ENCODE measurements at places on chromosomes 2 and 18.

DNA sequence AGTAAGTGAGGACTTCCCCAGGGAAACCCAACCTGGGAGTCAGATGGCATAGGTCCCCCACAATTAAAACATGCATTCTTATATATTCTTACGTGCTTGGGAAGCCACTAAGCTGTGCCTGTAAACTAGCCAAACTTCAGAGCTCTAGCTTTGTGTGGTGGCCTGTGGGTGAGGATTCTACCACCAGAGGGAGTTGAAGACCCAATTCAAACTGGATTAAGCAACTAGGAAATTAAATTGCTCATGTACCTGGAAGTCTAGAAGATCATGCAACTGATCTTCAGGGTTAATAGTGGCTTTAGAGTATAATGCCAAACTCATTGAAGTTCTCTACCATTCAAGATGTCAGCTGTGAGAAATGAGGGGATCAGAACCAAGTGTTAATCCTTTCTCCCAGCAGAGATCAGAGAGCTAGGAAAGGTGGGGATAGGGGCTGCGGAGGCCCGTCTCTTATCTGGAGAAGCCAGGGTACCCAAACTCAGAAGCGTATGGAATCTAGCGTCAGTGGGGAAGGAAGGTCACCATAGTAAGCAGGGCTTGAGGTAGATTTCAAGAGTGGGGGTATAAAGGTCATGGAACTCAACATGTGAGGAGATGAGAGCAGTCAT lies 53.2 kb upstream of the CCDC85A start:
- no peak for DNase-seq

GRCh38 chr18:12304351-12305210 lies 3.5 kb upstream of the TUBB6 start:
- DNase-seq, result no peak

DNA sequence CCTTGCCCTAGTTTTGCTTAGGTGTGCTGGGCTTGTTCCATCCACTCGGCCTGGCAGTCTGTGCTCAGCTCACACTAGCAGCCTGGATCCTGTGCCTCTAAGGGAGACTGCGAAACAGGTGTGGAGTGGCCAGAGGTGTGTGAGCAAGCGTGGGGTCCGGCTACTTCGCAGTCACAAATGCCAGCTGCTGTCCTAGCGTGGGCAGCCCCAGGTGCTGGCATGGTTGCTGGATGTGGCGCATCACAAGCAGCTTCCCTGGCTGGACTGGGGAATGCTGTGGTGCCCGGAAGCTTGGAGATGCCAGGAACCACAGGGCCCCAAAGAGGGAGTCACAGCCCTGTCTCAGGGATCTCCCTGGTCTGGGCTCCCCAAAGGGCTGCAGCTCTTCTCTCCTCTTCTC lies 119.0 kb upstream of the TMEFF2 start:
- DNase-seq, result no peak

DNA sequence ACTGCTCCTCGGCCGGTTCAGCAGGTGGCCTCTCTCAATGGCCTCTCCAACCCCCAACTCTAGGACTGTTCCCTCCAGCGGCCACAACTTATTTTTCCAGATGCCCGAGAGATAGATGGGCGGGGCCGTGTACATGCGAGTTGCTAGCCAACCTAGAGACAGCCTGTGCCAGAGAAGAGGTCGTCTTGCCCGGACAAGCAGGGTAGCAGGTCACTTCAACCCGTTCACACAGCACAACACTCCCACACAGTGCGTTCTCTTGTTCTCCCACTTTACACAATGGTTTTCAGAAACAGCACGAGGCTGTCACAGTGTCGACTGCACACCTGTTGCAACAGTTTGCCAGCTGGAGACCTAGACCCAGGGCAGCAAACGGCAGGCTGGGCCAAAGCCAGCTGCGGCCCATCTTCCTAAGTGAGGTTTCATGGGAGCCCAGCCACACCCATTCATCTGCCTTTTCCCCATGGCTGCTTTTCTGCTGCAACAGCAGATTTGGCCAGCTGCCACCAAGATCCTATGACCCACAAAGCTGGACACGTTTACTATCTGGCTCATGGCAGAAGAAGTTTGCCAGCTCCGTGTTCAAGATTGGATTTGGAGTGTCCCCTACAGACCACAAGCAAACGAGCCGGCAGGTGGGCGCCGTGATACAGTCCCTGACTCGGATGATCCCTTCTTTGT lies 7.3 kb upstream of the PRLH start:
- no peak for DNase-seq

DNA sequence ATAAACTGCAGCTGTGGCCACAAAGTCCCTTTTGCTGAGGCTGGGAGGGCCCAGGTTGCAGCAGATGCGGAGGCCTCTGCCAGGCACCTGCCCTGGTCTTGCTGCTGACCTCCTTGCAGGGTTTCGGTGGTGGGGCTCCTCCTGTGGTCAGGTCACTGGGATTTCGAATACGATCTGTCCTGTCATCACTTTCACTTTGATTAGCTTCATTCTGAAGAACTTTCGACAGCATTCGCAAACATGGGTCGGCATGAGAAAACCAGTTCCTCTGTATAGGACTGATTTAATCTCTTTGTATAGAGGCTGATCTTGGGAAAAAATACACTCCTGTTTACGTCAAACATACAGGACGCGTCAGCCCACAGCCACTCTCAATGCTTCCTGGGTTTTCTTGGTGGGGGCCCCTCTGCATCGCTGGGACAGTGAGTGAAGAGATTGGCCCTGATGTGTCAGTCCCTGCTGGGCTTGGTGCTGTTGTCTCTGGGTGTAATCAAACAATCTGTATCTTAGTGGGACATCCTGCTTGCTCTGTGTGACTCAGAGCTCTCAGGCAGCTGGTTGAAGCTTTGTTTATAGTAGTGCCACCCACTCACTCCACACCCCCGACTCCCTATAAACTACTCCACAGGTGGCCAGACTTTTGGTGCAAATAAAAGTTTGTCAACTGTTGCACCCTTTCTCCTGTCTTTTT lies 209.4 kb upstream of the CXCR4 start:
- peak; percentile 95 for DNase-seq

- no peak for DNase-seq
Observed at GRCh38 chr2:111041398-111042202, 79.1 kb upstream of the BCL2L11 start.

GRCh38 chr2:159399716-159400415 lies 113.4 kb upstream of the WDSUB1 start:
- no peak for DNase-seq

DNA sequence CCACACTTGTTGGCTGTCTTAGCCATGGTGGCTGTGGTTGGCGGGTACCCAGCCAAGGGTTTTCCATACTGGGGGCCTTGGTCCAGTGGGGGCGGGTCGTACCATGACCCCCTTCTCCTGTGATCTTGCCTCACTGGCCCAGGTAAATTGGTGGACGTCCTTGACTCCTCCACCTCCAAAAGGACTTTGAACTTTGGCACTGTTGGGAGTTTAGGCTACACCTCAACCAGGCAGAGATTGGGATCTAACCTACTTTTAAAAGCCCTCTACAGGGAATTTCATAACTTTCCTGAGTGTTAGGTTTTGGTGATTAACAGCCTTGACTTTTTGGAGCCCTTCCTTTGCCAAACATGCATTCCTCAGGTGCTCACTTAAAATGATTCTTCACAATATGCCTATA lies 106.7 kb downstream of the NEDD4L start:
- DNase-seq, result no peak

- DNase-seq, result no peak
Observed at GRCh38 chr2:17857021-17857420, 21.4 kb upstream of the KCNS3 start.

DNA sequence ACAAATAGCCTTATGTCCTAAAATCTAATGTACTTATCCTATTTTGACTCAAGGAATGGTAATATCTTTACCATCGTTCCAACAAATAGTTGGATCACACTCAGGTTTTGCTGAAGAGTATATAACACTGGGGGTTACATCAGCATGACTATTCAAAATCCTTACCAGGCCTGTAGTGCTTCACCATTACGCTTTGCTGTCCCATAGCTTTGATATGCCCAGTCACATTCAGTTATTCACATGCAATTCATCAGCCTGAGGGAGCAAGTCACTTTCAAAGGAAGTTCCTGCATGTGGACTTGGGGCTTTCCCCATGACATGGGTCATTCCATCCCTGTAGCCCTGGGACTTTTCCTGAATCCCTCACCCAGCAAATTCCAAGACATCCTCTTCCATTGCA lies 39.6 kb downstream of the FTCDNL1 start:
- DNase-seq, result no peak

DNA sequence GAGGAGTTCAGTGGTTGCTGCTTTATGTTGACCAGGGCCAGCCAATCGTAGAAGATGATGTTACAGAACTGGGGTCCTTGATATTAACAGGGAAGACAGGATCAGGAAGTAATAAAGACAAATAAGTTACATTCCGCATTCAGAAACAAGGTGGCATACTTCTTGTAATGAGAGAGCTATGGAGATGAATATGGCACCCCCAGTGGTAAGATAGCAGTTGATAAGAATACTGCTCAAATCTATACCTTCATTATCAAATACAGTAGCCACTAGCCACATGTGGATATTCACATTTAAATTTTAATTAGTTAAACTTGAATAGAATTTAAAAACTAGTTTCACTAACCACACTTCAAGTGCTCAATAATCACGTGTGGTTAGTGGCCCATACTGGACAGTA lies 290.4 kb upstream of the RBMS1 start:
- DNase-seq, result no peak

- no peak for DNase-seq
Observed at GRCh38 chr2:202096736-202097135, 23.7 kb downstream of the KIAA2012 start.

DNA sequence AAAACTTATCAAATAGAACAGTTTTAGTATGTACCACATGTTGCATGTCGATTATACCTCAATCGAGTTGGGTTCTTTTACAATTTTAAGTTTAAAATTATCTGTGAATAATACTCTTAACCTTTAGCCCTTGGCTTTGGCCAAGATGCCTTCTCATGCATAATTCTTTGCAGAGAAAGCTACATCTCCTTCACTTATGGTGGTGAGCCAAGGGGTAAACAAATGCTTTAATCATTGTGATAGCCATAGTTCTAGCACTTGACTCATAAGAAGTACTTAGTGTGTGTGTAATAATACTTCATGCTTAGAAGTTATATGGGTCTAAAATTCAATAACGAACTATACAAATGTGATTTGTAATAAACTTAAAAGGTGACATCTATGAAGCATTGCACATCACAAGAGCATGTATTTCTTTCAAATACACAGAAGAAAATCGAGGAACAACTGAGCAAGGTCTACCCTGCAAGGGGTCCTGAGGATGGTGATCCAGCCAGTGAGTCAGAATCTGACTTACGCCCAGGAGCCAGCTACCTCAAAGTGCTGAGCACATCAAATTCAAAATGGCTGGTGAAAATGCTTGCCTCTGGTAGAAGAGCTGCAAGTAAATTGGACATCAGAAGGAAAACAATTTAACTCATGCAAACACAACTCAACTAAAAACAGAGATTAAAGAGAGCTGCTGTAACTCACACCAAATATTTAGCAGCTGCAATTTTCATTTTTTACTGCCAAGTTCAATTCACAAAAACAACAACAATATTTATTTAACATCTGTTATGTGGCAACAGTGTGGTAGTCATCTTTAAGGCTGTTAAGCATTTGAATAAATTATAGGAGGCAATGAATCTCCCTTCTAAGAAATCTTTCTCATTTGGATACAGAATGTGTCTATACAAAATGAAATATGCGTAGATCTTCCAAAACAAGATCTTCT lies 23.8 kb upstream of the TTC39C start:
- DNase-seq, result no peak

GRCh38 chr18:42048158-42048557 lies 93.1 kb downstream of the PIK3C3 start:
- no peak for DNase-seq

DNA sequence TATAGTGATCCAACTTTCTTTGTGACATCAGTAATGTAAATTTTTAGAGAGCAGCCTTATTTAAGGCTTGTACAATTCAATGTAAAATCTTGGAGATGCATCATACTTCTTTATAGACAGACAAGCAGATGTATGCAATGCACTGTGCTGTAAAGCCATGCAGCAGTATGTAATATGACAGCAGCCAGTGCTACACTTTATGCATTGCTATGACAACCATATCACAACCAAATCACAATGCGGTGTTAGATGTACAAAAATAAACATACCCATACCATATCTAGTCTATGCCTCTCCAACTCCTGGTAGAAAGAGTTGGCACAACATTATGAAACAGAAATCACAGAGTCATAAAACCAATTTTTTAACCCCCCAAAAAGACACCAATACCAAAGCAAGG lies 110.3 kb upstream of the WDSUB1 start:
- no peak for DNase-seq

DNA sequence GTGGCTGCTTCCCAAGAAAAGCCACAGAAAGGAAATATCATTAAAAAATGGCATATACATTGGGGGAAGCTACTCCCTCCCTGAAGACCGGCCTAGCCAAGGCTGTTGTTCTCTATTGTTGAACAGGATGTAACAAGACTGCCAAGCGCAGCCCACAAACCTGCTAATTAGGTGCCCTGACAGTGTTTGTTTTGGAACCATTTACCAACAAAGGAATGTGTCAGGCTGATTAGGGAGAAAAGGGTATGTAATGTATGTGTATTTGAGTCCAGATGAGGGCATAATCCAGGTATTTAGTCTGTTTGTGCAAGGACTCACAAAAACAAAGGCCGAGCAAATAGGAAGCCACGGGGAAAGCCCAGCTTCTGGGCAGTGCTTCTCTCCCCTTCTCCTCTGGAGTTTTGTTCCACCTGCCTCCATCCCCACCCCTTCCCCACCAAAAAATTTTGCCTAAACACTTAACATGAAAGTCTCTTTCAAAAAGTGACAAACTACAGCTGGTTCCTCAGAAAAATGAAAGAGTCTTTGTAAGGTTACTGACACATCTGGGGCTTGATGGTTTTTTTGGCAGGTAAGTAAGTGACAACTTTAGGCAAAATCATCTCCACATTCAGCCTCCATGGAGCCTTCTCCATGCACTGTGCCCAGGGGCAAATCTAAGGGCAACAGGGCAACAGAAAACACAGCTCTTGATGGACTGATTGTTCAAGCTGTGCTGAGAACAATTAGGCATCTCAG lies 78.3 kb upstream of the FZD5 start:
- no peak for DNase-seq

- no peak for DNase-seq
Observed at GRCh38 chr2:238105506-238106338, 5.6 kb downstream of the ESPNL start.

DNA sequence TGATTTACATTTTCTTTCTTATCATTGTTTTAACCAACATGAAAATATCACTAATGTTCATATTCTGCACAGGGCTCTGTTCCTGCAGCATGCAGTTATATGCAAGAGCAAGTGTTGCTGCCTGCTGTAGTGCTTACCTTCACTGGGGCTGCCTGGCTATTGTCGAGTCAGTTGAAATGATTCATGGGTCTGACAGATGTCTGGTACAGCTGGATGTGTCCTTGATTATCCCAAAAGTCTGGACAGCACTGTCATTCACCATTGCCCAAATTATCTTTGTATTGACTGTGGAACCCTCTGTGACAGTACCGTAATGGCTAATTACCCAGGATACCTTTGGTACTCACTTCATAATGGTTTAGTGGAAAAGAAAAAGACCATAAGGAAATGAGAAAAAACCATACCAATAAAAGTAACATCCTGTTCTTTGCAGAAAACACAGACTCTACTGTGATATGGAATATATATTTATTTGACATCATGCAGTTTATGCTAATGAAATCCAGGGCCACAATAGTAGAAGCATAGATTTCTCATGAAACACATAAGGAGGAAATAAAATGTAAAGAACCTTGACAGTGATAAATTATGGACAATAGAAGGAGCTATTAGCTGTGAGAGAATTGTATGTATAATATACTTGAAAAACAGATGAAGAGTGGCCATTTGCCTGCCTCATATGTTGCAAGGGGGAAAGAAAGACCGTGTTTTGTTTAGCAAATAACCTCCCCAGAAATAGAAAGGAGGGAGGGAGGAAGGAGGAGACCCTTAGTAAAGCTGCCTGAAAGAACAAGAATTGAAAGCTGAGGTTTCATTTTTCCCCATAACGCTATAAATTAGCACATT lies 249.8 kb upstream of the ATP5MC3 start:
- no peak for DNase-seq

Measured in central memory CD4-positive, alpha-beta T cell (primary cell).